ENCODE measurements at places on chromosomes 1 and 21.

- DNase-seq = no peak
Observed at GRCh38 chr21:32147041-32147440, 131.8 kb downstream of the MIS18A start.

DNA sequence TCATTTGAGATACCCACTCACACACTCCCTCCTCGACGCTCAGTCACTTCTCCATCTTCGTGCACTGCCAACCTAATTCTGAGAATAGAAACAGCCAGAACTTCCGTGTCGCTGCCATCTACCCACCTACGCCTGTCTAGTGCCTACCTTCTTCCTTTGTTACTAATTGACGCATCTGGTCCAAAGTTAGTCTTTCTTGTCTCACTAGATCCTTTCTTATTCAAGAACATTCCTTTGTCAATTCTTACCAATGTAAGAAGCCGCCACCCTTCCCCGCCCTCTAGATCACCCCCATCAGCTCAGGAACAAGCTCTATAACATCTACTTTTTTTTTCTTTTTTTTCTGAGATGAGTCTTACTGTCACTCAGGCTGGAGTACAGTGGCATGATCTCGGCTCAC is 3.7 kb downstream of the PADI6 start:
- DNase-seq = no peak

DNA sequence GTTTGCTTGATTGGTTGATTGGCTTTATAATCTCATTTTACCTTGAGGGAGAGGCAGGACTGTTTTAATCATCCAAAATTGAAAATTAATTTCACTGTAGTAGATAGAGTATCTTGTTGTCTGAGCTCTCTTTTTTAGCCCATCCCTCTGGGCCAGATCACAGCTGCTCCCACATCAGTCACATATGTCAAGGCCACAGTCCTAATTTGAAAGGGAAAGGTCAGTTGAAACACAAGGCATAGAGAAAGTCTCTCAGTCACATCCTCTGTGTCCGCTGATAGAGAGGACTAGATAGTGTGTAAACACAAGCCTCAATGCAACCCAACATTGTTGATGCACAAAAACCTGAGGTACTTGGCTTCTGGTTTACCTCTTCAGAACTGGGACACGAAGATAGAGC is 6.8 kb downstream of the C1orf74 start:
- no peak for DNase-seq

- DNase-seq = no peak
Observed at GRCh38 chr1:53296117-53296749, 31.6 kb downstream of the LRP8 start.

GRCh38 chr1:234696148-234696576 is 86.2 kb upstream of the IRF2BP2 start:
- DNase-seq = no peak

DNA sequence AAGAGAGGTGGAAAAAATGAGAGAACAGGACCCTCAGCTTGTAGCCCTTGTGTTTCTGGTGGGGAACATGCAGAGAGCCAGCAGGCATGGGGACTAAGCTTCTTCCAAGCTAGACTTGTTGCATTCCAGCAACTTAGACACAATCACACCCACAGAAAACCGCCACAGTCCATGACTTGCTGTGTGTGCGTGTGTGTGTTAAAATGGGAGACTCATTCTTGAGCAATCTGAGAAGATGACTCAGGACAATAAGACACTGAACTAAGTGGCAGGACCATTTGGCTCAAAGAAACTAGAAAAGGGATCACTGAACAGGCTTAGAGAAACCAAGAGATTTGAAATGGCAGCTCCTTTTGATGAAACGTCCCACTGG is 78.0 kb downstream of the HLX start:
- DNase-seq = no peak

DNA sequence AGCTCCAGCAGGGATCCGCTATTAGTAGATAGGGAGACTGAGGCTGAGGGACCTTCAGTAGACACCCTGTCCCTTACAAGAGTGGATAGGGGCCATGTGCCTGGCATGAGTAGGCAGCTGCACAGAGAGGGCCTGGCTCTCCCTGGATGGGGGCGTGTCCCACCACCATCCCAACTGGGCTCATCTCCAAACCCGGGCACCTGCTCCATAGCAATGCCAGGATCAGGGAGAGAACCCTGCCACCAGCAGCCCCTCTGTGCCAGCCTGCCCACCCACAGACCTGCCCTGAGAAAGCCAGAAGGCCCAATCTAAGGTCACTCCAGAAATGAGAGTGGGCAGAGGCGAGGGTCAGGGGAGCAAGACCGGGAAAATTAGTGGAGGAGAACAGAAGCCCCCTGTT is 121.3 kb downstream of the GRIK3 start:
- peak; percentile 55 for DNase-seq

- DNase-seq = peak; percentile 67
Observed at GRCh38 chr1:226736908-226737818, 1.9 kb downstream of the ITPKB start.

- no peak for DNase-seq
Observed at GRCh38 chr1:185492089-185492825, 175.2 kb upstream of the IVNS1ABP start.

- no peak for DNase-seq
Observed at GRCh38 chr1:246029616-246030015, 477.5 kb downstream of the SMYD3 start.

DNA sequence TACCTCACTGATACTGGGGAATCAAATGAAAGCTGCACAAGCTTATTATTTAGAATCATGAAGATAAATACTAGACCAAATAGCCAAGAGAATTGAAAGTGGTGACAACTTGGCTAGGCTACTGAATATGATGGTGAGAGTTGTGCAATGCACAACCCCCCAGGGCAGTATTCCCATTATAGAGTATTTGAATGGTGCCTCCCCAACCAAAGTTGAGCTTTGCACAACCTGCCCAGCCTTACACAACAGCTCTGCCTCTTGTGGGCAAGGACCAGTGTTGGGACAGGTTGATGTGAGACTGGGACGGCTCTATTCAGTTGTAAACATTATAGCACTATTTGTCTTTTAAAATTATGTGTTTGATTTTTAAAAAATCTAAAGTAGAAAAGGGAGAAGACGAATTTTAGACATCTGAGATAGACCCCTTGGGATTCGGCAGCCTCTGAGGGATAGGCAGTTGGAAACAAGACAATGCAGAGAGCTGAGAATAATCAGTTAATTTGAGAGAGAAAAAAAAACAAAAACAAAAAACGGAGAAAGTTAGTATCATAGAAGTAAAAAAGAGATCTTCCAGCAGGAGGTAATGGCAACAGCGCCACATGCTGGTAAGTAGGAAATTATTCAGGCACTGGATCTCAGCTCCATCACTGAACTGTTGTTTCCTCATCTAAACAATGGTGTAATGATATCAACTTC is 91.0 kb upstream of the KCNA3 start:
- DNase-seq = peak; percentile 63

DNA sequence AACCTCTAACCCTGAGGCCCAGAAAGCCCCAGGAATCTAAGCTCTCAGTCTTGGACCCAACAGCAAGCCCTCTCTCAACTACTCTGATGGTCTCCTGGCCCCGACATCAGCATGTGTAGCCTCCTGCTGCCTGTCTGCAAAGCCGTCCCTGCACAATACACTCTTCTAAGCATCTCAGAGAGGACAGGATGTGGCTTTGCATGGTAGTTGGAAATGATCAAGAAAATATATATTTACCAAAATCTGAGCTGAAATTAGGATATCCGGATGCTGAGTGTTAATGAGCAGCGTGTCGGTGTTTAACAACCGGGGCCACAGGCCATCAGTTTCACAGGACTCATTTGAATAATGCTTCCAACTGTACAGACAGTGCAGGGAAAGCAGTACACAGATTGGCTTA is 59.1 kb upstream of the SIM2 start:
- DNase-seq = no peak

DNA sequence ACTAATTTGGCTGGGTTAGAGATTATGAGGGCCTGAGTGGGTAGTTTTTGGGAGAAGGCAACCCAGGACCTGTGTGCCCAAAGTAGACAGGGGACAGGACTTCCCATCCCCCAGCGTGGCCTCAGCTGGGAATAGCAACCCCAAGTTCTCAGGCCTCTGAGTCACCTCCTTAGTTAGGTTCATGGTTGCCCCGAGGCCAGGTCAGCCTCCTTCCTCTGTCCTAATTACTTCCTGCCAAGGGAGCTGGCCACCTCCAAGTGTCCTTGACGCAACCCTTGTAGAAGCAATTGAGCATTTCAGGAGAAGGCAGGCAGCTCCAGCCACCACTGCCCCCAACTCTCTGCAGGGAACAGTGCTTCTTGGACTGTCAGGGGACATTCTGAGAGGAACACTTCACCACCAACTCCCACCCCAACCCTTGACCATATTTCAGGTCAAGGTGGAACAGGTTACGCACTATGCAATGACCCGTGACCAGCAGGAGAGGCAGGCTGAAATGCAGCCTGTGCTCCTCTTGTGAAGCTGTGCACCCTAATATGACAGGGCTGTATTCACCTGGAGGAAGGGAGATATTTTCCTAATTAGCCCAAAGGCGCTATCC is 5.1 kb upstream of the NT5C1A start:
- no peak for DNase-seq

GRCh38 chr1:224333309-224333926 is 3.4 kb upstream of the NVL start:
- DNase-seq = peak; percentile 79

DNA sequence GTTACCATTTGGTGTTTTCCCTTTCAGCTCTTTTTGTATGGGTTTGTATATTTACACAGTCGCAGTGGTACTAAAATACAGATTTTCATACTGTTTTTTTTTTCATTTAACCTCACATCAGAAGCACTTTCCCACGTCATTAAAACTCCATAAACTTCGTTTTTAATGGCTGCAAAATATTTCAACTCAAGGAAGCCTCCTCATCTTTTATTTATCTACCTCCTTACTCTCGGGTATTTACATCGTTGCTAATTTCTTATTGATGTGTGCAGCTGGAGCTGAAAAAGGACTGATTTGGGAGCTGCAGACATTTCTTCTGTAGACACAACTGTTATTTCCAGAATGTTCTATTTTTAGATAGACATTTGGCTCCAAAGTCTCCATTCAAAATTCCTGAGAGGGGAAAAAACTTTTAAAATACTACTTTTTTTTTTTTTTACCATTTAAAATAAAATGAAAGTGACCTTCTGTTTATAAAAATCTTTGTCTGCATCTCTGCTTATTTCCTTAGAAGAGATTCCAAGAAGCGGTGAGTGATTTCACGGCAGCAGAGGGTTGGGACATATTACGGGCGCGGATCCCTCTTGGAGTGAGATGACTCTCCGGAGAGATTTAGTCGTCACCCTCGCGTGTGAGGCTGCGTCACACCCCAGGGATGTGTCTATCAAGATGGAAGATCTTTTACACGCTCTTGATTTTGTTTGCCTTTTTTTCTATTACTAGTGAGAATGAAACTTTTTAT is 10.1 kb downstream of the RUNX3 start:
- peak; percentile 48 for DNase-seq

- peak; percentile 67 for DNase-seq
Observed at GRCh38 chr1:187689129-187689528, 860.4 kb downstream of the PLA2G4A start.

- DNase-seq = no peak
Observed at GRCh38 chr1:160491017-160491416, 32.0 kb downstream of the SLAMF6 start.

GRCh38 chr1:226135059-226135651 is 51.4 kb downstream of the ACBD3 start:
- DNase-seq = peak; percentile 15

- no peak for DNase-seq
Observed at GRCh38 chr1:198660341-198661261, 21.8 kb downstream of the PTPRC start.

GRCh38 chr1:31760471-31761470 is 3.4 kb downstream of the ADGRB2 start:
- peak; percentile 88 for DNase-seq

- DNase-seq = peak; percentile 37
Observed at GRCh38 chr1:44294588-44295007, 60.5 kb downstream of the ERI3 start.

GRCh38 chr1:230790026-230790425 is 42.8 kb downstream of the CAPN9 start:
- no peak for DNase-seq

DNA sequence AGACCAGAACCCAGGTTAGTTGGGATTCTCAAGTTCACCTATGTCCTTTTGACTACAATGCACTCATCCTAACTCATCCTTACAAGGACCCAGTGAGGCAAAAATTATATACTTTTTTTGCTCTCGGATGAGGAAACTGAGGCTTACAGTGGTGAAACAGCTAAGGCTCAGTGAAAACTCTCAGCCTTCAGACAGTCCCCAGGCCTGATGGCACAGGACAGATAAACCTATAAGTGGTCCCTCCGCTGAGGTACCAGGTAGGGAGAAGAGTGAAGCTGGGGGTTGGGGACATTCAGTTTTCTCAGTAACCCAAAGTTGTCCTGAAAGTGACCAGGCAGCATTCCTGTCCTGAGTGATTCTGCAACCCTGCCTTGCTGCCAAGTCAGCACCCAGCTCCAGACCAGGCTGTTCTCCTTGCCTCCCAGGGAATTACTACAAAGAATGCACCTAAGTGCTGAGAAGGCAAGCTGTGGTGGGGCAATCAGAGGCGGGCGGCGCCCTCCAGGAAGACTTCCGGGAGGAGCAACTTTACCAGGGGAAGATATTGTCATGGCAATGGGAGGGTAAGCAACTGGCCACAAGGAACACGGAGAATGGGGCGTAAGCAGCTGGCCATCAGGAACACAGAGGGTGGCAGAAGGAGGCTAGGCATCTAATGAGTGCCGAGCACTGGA is 4.6 kb downstream of the TENT5B start:
- DNase-seq = no peak

- no peak for DNase-seq
Observed at GRCh38 chr1:26239936-26240335, 5.9 kb downstream of the CEP85 start.

- no peak for DNase-seq
Observed at GRCh38 chr21:31658053-31658452, 1.4 kb upstream of the SOD1 start.

- no peak for DNase-seq
Observed at GRCh38 chr1:118881751-118882150, 106.4 kb downstream of the TBX15 start.

DNA sequence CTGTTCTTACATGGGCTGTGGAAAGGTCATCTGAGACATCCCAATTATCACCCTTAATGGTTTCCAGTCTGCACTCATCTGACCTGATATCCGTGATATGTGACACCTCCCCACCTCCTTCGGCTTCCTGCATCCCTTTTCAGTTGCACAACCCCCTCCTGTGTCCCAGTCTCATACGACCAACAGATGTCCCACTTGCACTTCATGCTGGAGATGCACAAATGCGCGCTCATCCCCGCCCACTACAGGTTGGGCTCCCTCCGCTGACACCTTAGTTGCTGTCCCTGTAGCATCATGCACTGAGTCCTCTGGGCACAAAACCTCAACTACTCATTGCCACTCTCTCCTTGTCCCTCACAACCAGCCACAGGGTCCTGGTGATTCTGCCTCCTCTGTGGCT is 94.4 kb downstream of the MIS18A start:
- no peak for DNase-seq

- no peak for DNase-seq
Observed at GRCh38 chr21:37944496-37944895, 28.2 kb upstream of the KCNJ6 start.

- DNase-seq = no peak
Observed at GRCh38 chr1:37244815-37245214, 210.5 kb upstream of the GRIK3 start.
